ENCODE measurements at places on chromosomes 12 and 14.
A peak's percentile ranks its signal among the peaks of the same experiment; 100 is the strongest.

DNA sequence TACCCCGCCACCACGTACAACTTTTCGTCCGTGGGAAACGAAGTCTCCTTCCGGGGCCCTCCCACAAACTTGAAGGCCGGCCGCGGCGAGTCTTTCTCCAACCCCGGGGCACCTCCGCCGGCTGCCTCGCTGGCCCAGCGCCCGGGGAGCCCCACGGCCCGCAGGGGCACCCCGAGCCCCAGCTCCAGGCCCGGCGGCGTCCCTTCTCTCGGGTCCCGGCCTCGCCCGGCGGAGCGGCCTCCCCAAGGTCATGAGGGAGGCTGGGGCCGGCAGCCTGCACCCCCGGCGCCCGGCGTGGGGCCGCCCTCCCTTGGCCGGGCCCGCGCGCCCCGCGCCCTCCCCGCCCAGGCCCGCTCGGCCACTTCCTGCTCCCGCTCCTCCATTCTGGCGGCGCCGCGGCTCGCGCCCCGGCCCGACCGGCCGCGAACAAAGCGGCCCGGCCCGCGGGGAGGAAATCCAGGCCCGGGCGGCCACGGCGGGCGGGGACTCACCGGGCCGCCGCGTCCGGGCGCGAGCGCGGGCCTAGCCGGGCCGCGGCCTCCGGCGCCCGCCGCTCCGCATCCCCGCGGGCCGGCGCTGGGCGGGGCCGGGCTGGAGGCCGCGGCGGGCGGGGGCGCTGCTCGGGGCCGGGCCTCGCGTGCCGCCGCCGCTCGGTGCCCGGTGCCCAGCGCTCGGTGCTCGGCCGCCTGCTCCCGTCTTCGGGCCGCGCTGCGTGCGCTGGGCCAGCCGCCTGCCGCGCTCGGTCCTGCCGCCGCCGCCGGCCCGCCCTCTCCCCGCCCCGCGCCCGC is at the start of gene AKT1:
Gene AKT1 (minus strand): TSS at position 756 of the 788 bp plus-strand sequence. CDS start 3,105 bp downstream, outside the sequence.
- no peak for DNase-seq

DNA sequence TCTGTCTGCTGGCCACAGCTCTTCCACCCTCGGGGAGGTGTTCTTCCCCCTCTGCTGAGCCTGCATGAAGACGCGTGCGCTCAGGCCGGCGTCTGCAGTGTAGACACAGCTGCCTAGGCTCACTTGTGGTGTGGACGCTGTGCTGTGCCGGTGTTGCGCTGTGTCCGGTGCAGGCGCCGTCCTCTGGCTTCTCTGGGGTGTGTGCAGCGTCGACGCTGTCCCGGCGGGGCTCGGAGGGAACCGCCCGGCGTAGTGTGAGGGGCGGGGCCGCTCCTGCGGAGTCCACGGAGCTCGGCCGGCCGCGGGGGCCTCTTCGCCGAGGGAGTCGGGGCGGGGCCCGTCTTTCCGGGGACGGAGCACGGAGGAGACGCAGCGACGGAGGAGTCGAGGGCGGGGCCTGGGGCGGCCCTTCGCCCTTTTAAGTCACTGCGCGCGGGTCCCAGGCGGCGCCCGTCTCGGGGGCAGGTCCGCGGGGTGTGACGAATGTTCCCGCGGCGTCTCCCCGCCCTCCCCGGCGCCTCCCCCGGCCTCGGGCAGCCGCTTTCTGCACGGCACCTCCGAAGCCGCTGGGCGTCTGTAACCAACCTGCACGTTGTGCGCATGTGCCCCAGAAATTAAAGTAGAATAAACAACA is 45.2 kb downstream of the NOC4L start:
- peak; percentile 96 for DNase-seq

DNA sequence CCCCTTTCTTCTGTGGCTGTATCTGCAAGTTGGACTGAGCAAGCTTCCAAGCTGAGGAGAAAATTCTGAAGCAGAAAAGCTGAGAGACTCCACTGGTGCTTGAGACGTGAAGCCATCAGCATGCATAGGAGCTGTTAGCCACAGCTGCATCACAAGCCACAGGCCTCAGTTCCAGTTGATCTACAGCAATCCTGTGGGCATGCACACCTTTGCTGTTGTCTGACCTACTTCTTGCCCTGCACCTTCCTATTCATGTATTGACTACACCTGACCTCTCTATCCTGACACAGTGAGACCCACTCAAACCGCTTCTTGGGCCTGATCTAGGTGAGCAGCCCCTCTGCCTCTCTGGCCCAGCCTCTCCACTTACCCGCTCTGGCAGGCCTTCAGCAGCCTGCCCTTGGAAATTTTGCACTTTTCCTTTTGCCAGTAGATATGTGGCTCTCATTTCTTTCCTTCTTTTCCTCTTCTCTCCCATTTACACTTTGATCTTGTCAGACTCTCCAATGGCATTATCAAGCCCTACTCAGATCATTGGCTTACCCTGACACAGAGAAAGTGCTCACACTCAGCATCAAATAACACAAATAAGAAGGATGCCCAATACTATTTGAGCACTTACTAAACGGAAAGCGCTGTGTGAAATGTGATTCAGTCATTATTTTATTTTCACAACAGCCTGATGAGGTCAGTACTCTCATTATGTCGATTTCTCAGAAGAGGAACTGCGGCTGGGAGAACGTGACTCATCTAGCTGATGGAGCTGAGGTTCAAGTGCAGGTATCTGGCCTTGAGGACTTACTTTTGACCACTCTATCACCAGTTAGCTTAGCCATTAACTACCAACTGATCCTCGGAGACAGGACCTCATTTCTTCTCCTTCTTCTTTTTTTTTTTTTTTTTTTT is 21.9 kb upstream of the PTGR2 start:
- DNase-seq: peak; percentile 28

GRCh38 chr12:113230315-113231234 is 9.3 kb downstream of the TPCN1 start:
- no peak for DNase-seq

DNA sequence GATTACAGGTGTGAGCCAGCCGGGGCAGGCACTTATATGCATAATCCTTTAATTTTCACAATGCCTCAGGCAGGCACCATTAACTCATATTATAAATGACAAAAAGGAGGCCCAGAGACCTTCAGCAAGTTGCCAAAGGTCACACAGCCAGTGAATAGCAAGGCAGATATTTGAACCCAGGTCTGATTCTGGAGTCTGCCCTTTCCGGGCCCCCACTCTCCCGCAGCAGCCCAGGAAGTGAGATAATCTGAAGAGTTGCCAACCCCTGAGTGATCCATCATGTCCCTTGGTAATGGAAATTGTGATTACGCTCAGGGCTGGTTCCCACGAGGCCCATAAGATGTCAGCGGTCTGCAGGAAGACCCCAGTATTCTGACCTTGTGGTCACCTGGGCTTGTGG is 95.3 kb upstream of the MED13L start:
- no peak for DNase-seq

GRCh38 chr12:106739815-106740530 is 34.5 kb upstream of the RIC8B start:
- no peak for DNase-seq

DNA sequence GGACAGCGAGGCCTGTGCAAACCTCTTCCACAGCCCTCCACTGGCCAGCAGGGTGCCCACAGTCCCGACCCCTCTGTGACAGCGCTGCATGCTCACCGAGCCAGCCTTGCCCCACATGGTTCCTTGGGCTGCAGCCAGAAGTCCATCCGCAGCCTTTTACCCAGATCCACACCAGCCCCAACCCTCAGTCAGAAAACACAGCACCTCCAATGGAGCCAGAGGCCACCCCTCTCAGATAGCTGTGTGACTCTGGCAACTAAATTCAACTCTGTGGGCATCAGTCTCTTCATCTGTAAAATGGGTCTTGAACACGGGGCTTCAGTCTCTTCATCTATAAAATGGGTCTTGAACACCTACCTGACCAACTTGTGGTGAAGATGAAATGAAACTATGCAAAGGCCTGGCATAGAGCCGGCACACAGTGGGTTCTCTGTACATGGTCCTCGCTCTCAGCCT is 38.0 kb downstream of the NFKBIA start:
- DNase-seq: no peak

DNA sequence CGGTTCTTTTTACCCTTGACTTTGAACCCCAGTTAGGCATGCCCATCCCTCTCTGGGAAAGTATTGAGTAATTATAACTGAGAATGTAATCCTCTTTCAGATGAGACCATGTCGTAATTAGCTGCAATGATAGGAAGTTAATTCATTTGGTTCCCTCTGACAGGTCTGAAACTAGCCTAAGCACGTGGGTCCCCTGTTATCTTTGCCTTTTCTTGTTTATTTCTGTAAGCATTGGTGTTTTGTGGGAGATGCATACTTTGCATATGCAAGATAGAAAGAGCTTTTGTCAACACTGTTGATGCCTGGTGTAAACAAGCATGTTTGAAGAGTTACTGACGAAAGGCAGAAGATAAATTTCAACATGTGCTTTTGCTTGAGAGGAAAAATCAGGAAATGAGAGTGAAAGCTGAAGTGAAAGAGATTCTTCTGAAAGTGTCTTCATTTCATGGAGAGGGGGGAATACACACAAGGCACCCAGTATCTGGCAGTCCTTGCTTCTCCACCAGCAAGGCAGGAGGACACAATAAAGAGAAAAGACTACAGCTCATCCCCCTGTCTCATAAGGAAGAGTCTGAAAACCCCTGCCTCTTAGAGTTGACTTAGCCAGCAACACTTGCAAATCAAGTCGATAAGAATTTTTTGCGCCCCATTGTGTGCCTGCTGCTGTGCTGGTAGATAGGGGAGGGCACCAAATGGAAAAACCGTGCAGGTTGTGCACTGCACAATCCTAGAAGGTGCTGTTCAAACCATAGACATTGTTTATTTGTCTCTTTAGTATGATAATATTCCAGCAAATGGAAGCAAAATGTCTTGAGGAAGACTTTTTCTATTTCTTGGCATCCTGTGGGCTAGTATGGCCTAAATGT is 77.8 kb downstream of the SLC24A4 start:
- no peak for DNase-seq

- DNase-seq: no peak
Observed at GRCh38 chr14:83269583-83269982, 1735.9 kb upstream of the SEL1L start.

DNA sequence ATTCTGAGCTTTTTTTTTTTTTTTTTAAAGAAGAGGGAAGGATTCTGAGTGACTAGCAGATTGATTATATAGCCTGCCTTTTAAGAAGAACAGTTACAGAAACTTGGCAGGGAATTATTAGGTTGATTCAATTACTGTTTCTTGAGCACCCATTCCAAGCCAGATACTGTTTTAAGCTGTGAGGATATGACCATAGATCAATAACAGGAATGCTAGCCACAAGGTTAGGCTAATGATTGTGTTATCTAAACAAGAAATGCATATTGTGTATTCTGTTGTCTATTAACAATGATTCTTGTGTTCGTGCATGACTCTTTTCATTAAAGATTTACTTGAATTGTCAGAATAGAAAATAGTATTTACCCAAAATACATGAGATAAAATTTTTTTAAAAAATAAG is 67.1 kb downstream of the PRORP start:
- no peak for DNase-seq

- DNase-seq: no peak
Observed at GRCh38 chr14:105602243-105602750, 75.9 kb downstream of the TMEM121 start.

- DNase-seq: no peak
Observed at GRCh38 chr14:96631621-96632362, 129.6 kb downstream of the PAPOLA start.

GRCh38 chr14:35879151-35879648 is 53.1 kb downstream of the BRMS1L start:
- DNase-seq: no peak

- DNase-seq: no peak
Observed at GRCh38 chr14:54803926-54804537, 98.6 kb downstream of the GCH1 start.

GRCh38 chr14:21264025-21264801 is 5.0 kb downstream of the HNRNPC start:
- peak; percentile 75 for DNase-seq

GRCh38 chr14:68692916-68693771 is 99.7 kb downstream of the ZFP36L1 start:
- no peak for DNase-seq

DNA sequence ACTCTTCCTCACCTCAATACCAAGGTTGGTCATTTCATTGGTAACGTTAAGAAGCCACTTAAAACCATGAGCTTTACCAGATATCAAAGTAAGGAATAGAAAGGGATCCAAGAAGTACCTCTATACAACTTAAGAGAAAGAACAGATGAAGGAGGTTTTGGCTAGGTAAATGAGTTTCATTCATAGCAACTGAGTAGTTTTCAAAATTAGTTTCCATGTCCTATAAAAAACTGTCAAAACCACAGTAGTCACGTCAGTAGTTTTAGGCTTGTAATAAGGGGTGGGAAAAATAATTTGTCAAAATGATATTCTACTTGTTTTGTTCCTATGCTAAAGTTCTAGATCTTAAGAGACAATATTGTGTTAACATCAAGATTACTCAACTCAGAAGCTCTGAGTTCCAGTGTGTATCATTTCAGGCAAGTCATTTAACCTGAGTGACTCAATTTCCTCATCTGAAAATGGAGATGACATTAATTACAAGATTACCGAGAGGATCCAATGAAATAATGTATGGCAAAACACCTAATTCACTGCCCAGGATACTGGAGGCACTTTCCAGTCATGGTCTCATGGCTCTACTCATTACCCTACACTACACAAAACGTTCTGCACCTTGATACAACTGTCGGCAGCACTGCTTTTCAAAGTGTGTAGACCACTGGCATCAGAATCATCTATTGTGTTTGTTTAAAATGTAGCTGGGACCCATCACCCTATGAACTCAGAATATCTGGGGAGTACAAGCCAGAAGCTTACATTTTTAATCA is 24.1 kb upstream of the SLC6A13 start:
- no peak for DNase-seq

DNA sequence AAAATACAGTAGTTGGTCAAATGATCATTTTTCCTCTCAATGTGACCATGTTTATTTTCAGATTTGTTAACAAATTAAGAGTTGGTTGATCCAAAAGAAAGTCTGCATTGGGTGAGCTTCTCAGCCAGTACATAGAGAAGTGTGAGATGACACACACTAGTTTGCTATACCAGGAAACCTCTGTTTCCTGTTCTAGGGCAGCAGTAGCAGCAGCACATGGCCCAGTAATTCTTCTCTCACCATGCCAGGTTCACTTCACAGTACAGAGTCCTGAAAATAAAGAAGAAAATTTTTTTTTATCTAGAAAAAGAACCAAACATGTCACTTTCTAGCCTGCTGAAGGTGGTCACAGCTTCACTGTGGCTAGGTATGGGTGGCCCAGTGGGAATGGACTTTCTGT is 250.2 kb upstream of the OR4E1 start:
- DNase-seq: peak; percentile 65

DNA sequence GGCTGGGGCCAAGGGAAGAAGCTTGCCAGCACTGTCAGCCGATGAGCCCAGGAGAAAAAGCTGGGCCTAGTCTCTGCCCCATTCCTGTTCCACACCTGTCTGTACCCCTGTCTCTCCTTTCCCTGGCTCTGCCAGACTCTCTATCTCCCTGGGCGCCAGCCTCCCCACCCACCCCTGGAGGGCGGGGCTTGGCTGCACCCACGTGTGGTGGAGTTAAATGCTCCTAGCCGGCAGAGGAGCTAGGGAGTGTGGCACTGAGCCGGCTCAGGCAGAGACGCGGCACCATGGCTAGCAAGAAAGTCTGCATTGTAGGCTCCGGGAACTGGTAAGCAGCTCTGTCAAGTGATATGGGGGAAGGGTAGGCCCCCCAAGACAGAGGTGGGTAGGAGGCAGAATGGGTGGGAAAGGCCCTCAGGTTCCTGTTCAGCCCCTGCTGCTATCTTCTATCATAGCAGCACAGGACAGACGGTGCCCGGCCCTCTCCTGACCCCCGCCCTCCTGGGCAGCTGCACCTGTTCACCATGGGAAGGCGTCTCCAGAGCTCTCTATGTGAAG is at the start of gene GPD1:
Gene GPD1 (plus strand): TSS at position 242 of the 555 bp plus-strand sequence. CDS start 43 bp downstream, at position 285.
- DNase-seq: no peak

- no peak for DNase-seq
Observed at GRCh38 chr12:49563951-49564685, 3.8 kb downstream of the MCRS1 start.

- DNase-seq: no peak
Observed at GRCh38 chr14:36295642-36296627, 24.5 kb downstream of the MBIP start.
